ENCODE measurements at places on chromosomes 4 and X. TPM values are rescaled to one million over a fixed set of nuclear protein-coding genes. Genes with fewer than 3 reads are reported as not detected.

Gene MEPE
- 0.59 TPM for polyA plus RNA-seq

GRCh38 chr4:155738548-155738947, 20.3 kb upstream of the GUCY1B1 start:
- no peaks in the 10 kb centered on the region for H3K27me3 ChIP-seq
- H3K36me3 ChIP-seq: no peaks in the 10 kb centered on the region
- no peaks in the 10 kb centered on the region for H3K4me1 ChIP-seq
- H3K27ac ChIP-seq: no peak overlapping the region
- DNase-seq: no peak
- no peak overlapping the region for H3K4me3 ChIP-seq

- no peak for DNase-seq
- no peak overlapping the region for H3K4me3 ChIP-seq
- no peaks in the 10 kb centered on the region for H3K27me3 ChIP-seq
- no peaks in the 10 kb centered on the region for H3K4me1 ChIP-seq
These were observed 1410.9 kb downstream of the PCDH18 start for GRCh38 chr4:136121426-136121825.

DNA sequence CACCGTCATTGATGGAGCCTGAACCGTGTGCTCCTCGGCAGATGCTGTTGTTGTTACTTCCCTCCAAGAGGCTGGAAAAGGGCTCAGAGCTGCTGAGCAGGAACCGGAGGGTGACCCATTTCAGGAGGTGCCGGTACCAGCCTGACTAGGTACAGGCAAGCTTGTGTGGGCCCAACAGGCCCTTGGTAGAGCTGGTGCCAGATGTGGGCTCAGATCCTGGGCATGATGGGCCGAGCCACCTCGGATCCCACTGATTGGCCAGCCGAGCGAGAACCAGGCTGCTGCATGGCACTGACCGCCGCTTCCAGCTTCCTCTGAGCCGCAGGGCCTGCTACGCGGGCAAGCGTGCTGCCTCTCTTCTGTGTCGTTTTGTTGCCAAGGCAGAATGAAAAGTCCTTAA, 33.7 kb downstream of the NOP14 start:
- peaks cover 67% of the 10 kb centered on the region for H3K36me3 ChIP-seq
- H3K27ac ChIP-seq: no peak overlapping the region
- H3K4me1 ChIP-seq: no peaks in the 10 kb centered on the region
- no peak for DNase-seq
- H3K4me3 ChIP-seq: no peak overlapping the region

- DNase-seq: no peak
- no peaks in the 10 kb centered on the region for H3K36me3 ChIP-seq
These were observed 123.6 kb downstream of the SHROOM3 start for GRCh38 chr4:76558396-76559235.

DNA sequence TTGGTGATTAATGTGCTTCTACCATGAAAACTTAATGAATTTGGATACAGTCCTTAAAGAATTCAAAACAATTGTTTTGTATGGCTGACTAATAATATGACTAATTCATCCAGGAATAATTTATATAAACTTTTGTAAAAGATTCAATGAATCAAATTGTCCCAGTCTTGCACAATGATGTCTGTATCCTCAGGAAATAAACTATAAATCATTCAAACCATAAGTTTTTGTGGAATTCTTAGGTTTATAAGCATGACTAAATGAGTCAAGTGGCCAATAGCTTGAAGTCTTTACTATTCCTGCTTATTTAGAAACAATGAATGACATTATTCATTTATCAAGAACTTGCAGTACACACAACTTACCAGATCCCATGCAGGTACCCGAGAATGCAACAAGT, 935.0 kb upstream of the INTU start:
- DNase-seq: no peak
- H3K27ac ChIP-seq: no peak overlapping the region
- no peaks in the 10 kb centered on the region for H3K27me3 ChIP-seq

Gene GAGE12J
- not detected for polyA plus RNA-seq

DNA sequence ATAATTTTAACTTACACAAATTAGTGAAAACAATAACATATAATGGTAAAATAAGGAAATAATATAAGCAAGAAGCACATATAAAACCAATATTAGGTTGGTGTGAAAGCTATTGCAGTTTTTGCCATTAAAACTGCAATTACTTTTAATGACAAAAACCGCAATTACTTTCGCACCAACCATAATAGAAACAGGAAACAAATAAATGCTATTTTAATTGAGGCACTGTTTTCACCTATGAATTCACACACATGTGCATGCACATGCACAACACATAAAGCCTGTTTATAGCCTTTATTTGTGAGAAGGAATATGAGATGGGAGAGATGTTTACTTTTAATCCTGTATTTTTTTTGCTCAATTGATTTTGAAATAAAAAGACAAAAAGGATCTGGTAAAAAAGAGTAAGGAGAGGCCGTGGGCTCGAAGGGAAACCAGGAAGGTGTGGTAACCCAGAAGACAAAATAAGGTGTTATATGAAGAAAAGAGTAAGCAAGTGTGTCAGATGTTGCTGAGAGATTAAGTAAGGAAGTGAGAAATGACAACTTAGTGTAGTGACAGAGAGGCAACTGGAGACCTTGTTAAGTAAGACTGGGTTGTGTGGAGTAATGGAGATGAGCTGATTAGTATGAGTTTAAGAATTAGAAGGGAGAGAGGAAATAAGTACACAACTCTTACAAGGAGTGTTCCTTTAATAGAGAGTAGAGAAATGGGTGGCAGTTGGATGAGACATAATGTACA, 69.0 kb downstream of the KLHL13 start:
- H3K4me1 ChIP-seq: no peaks in the 10 kb centered on the region
- no peak overlapping the region for H3K4me3 ChIP-seq
- no peak overlapping the region for H3K27ac ChIP-seq
- H3K27me3 ChIP-seq: no peaks in the 10 kb centered on the region

DNA sequence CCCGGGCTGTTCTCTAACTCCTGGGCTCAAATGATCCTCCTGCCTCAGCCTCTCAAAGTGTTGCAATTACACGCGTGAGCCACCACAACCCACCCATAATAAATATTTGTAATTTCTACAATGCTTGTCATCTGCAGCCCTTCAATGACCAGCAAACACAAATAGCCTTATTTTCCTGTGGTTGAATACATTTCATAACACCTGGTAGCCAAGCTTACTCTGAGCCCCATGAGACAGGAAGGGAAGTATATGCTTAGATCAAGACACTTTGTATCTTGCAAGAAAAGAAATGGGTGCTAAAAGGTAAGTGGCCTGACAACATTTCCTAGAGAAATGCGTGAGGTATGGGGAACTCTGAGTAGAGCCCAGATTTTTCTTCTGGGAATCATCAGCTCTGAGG, 56.9 kb upstream of the PDGFRA start:
- H3K4me3 ChIP-seq: no peak overlapping the region
- no peaks in the 10 kb centered on the region for H3K4me1 ChIP-seq
- H3K27me3 ChIP-seq: no peaks in the 10 kb centered on the region
- H3K27ac ChIP-seq: no peak overlapping the region
- H3K36me3 ChIP-seq: no peaks in the 10 kb centered on the region

Gene HHIP
- 2.9 TPM for polyA plus RNA-seq

Gene GRID2
- 0.05 TPM for polyA plus RNA-seq

- no peak overlapping the region for H3K27ac ChIP-seq
- H3K36me3 ChIP-seq: no peaks in the 10 kb centered on the region
- no peaks in the 10 kb centered on the region for H3K27me3 ChIP-seq
- H3K4me1 ChIP-seq: no peaks in the 10 kb centered on the region
- no peak for DNase-seq
These were observed 1047.9 kb downstream of the RPA4 start for GRCh38 chrX:97931586-97931985.

Gene IL2
- 0.21 TPM for polyA plus RNA-seq

DNA sequence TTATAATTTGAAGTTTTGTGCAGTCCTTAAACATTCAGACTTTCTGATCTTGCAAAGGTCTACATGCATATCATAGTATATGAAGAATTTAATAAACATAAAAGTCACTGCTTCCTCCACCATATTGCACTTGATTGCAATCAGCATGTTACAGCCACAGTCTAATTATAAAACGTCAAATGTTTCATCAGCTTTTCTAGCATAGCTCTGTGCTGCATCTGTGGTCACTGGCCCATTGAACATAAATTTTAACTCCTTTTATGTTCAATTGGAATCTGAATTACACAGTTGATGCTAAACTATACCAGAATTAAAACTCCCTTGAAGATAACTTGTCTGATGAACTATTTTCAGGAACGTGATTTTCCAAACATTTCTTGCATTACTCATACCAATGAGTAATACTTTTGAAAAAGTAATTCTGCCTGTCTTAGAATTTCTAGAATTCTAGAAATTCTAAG, 329.1 kb downstream of the GALNTL6 start:
- no peaks in the 10 kb centered on the region for H3K4me1 ChIP-seq
- no peak overlapping the region for H3K4me3 ChIP-seq
- no peak overlapping the region for H3K27ac ChIP-seq
- H3K36me3 ChIP-seq: no peaks in the 10 kb centered on the region

GRCh38 chr4:6710996-6711395, 1.3 kb upstream of the MRFAP1L1 start:
- no peak overlapping the region for H3K27ac ChIP-seq
- H3K4me1 ChIP-seq: peaks cover 24% of the 10 kb centered on the region
- no peak for DNase-seq
- no peaks in the 10 kb centered on the region for H3K27me3 ChIP-seq
- peaks cover 14% of the 10 kb centered on the region for H3K36me3 ChIP-seq

DNA sequence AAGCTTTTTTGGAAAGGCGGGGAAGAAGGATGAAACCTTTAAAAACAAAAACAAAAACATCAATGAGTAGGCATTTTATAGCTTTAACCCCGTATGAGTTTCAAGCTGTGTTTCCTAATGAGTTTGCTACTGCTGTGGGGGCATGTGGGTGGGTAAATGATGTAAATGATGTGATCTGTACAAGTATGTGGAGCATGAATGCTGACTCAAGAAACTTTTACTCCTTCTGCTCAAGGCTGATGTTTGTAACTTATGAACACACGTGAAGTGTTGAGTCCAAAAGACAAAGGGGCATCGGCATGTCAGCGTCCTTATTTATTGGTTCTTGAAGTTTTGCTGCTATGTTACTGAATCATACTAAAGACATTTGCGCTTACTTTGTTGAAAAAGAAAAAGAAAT, 76.9 kb downstream of the CLCN4 start:
- H3K4me1 ChIP-seq: no peaks in the 10 kb centered on the region
- H3K36me3 ChIP-seq: no peaks in the 10 kb centered on the region
- no peak overlapping the region for H3K4me3 ChIP-seq
- no peak for DNase-seq
- H3K27me3 ChIP-seq: no peaks in the 10 kb centered on the region
- no peak overlapping the region for H3K27ac ChIP-seq

Gene PASD1
- 0.02 TPM for polyA plus RNA-seq

DNA sequence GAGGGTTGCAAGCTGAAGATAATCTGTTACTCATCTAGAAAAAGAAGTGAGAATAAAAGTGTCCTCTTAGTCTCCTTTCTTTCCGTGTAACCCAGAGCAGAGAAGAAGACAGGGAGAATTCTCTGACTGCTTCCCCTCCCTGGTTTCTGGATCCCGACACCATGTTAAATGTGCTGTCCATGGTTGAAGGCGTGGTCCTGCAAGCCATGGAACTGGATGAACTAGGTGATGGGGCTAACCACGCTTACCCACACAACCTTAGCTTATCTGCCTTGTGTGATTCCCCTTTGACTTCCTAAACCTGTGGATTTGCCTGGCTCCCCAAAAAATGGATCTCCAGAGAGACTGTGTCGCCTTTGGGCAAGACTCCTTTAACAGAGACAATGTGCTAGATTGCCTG, 907.6 kb downstream of the FSTL5 start:
- H3K27ac ChIP-seq: no peak overlapping the region
- H3K4me1 ChIP-seq: no peaks in the 10 kb centered on the region
- H3K27me3 ChIP-seq: no peaks in the 10 kb centered on the region
- H3K36me3 ChIP-seq: no peaks in the 10 kb centered on the region
- no peak overlapping the region for H3K4me3 ChIP-seq
- DNase-seq: no peak

DNA sequence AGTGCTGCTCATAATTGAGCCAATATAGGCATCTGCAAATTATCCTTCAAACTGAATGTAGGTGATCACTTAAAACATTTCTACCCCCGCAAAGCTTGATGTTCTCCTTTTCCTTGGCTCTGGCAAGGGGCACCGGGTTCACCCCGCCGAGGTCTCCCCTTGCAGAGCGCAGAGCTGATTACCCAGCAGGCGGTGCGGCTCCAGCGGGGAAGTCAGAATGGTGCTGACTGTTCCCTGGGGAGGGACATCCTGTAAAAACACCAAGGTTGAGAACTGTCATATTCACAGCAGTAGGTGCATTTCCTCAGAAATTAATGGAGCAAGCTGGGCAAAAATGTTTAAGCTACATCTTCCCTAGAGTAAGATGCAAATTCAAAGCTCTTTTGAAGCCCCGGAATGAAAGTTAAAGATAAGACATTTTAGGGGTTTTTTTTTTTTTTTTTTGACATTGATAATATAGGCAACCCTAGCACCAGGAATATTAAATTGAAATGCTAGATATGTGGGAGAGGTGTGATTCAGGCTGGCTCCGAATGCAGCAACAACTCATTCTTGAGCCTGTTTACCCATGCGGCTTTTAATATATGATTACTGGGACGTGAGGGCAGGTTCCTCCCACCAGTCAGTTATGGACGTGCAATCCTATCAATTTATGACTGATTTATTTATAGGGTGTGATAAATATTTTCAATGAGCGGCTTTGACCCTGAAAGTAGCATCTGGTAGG, 767.3 kb upstream of the TENM3 start:
- no peak overlapping the region for H3K4me3 ChIP-seq
- no peaks in the 10 kb centered on the region for H3K27me3 ChIP-seq
- no peak overlapping the region for H3K27ac ChIP-seq
- no peaks in the 10 kb centered on the region for H3K36me3 ChIP-seq
